ENCODE measurements at places on chromosomes 4 and X.

GRCh38 chr4:101027721-101028120 is 319.6 kb downstream of the PPP3CA start:
- DNase-seq: no peak

DNA sequence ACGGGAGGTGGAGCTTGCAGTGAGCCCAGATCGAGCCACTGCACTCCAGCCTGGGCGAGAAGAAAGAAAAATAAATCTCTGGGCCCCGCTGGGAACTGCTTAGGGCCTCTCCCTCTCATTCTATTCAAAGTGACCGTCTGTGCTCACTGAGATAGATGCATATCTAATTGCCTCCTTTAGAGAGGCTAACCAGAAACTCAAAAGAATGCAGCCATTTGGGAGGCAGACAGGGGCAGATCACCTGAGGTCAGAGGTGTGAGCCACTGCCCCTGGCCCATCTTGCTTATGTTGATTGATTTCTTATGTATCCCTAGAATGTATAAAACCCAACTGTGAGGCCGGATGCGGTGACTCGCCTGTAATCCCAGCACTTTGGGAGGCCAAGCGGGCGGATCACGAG is 6.2 kb upstream of the CSF2RA start:
- DNase-seq: no peak

GRCh38 chrX:15448010-15448639 is 45.0 kb downstream of the PIR start:
- no peak for DNase-seq

GRCh38 chr4:48124870-48125269 is 9.2 kb downstream of the TXK start:
- no peak for DNase-seq

DNA sequence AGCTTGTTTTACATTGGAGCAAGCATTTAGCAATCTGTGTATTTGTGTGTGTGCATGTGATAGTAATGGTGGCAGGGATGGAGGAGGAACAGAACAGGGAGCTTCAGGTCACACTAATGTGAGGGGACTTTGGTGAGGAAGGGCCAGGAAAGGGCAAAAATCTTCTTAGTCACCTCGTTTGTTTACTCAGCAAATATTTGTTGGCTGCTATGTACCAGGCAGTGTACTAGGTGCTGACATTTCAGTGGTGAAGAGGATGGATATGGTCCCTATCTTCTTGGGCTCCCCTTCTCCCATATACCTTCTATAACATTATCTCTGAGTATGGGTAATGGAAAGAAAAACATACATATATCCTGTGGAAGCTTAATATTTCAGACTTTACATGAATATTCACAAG is 48.5 kb upstream of the HDAC8 start:
- DNase-seq: no peak

GRCh38 chr4:176230836-176231235 is 35.5 kb upstream of the SPATA4 start:
- no peak for DNase-seq

DNA sequence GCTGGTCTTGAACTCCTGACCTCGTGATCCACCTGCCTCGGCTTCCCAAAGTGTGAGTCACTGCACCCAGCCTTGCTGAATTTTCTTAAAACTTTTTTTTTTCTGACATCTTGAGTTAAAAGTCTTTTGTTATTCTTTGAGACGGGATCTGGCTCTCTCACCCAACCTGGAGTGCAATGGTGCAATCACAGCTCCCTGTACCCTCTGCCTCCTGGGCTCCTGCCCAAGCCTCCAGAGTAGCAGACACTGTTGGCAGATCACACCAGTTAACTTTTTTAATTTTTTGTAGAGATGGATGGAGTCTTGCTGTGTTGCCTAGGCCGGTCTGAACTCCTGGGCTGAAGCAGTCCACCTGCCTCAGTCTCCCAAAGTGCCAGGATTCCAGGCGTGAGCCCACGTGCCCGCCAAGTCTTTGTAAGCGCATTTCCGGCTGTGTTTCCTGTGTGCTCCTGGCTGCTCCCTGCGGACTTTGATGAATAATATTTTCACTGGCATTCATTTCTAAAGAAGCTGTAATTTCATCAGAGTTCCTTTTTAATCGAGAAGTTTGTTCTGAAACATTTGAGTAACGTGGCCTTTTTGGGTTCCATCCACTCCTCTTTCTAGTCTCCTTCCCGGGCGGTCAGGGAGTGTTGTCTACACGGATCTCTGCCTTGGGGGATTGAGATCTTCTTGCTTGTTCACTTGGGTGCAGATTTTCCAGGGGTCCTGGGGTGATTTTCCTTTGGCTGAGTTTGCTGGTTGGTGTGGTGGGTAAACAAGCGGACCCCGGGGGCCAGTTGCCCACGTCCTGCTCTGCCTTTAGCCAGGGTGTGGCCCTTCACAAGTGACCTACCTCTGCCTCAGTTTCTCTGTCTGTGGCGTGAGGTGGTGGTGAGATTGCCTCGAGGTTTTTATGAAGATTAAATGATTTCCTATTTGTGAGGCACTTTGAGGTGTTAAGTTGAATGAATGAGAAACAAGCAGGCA is 44.4 kb downstream of the PCGF3 start:
- no peak for DNase-seq

- DNase-seq: no peak
Observed at GRCh38 chrX:120429776-120430540, 39.1 kb downstream of the LAMP2 start.

GRCh38 chrX:44178274-44179053 is 165.0 kb downstream of the EFHC2 start:
- DNase-seq: no peak

- DNase-seq: no peak
Observed at GRCh38 chr4:71141125-71141524, 147.7 kb downstream of the DCK start.

DNA sequence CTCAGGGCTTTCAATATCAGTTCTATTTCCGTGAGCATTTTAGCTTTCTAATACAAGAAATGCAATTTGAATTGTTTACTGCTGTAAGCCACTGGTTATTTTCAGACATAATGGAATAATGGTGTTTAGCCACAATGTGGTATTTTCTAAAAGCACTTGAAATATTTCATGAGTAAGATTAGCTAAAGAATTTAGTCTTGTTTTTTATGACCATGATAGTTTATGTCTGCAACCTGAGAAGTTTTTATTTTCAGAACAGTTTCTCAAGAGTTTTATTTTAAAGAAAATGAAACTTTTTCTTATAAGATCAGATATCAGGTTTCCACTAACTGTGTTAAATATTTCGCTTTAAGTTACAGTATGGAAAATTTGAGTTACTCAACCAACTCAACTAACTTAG is 60.2 kb downstream of the SLIT2 start:
- no peak for DNase-seq

DNA sequence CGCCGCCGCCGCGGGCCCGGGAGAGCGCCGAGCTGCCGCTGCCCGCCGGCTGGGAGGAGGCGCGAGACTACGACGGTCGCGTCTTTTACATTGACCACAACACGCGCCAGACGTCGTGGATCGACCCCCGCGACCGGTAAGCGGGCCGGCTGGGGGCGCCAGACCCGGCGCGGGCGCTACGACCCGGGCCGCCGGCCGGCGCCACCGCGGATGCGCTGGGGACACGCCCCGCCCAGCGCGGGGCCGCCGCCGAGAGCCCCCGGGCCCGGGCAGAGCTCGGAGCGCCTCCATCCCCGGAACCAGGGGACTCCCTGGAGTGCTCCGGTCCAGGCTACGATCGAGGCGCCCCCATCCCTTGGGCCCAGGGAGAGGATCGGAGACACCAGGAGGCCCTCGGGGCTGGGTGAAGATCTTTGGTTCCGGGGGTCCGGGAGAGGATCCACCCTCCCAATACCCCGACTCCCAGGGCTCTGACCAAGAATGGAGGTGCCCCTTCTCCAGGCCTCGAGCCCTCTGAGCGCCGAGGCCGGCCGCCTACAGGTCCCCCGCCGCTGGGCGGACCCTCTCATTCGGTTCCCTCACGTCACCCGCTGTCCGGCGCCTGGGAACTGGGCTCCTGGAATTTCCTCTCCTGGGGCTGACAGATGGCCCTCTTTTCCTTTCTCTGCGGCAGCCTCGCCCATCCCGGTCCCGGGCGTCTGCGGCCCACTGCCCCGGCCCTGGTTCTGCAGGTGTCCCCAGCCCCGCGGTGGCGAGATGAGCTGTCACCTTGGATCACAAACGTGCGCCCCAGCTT is 48.8 kb downstream of the CLDN34 start:
- no peak for DNase-seq

GRCh38 chr4:94523033-94523580 is 71.4 kb downstream of the PDLIM5 start:
- no peak for DNase-seq
